IPS DF 6.9 (cell line): ENCODE measurements at places on chromosomes 6 and 20.

- H3K27me3 ChIP-seq: no peaks in the 10 kb centered on the region
- no peak overlapping the region for H3K4me3 ChIP-seq
- H3K27ac ChIP-seq: no peak overlapping the region
- H3K4me1 ChIP-seq: peaks cover 7% of the 10 kb centered on the region
These were observed 2.9 kb upstream of the SOD2 start for GRCh38 chr6:159695984-159696383.

- no peaks in the 10 kb centered on the region; the same call in 1 of the 2 replicates for H3K36me3 ChIP-seq
- no peaks in the 10 kb centered on the region for H3K4me1 ChIP-seq
- H3K4me3 ChIP-seq: no peak overlapping the region
- no peaks in the 10 kb centered on the region for H3K27me3 ChIP-seq
- no peak overlapping the region for H3K27ac ChIP-seq
- no peak for DNase-seq
These were observed 10.1 kb upstream of the BAG2 start for GRCh38 chr6:57162028-57162427.

DNA sequence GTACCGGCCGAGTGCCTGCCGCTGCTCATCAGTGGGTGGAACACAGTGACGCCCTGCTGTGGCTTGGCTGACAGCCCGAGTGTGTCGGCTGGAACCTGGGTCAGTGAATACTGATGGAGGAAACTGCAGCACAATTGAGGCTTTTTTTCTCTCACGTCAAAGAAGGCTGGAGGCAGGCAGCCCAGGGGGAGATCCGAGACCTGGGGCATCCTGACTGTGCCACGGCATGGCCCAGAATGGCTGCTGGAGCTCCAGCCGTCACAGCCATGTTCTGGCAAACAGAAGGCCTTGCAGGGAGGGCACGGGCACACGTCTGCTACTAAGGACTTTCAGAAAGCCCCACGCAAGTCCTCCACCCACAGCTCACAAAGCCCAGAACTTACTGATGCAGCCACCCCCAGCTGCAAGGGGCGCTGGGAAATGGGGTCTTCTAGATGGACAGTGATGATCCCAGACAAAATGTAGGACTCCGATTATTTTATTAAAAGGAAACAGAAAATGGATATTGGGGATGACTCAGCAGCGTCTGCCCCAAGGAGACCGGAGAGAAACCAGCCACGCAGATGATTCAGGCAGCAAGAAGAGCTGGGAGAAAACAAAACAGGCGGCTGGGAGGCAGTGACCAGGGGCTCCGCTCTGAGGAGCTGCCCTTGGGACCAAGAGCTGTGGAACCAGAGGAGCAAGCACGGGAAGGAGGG is 140.0 kb downstream of the TAF4 start:
- H3K36me3 ChIP-seq: no peaks in the 10 kb centered on the region
- DNase-seq: no peak
- H3K4me3 ChIP-seq: no peak overlapping the region
- no peaks in the 10 kb centered on the region for H3K4me1 ChIP-seq
- H3K27ac ChIP-seq: no peak overlapping the region

DNA sequence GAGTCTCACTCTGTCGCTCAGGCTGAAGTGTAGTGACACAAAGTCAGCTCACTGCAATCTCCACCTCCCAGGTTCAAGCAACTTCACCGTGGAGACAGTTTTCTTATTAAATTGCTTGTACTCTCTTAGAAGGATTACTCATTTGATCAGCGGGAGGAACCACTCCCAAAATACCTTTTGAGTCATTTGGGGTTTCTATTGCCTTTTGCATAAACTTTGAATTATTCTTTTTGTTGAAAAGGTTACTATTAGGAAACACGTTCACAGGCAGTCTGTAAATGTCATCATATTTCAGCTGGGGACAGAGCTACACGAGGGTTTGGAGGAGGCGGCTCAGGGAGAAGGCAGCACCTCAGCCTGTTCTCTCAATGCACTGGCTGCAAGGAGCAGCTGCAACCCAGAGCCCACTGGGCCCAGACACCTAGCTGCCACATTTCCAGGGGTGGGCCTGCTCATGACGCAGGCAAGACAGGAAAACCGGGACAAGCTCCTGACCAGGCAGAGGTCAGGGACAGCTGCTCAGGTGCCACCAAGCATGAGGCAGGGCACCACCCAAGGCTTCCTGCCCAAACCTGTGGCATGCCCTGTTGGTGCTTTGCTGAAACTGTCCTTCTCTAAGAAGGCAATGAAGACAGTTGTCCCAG is 205.9 kb downstream of the BMP7 start:
- H3K27me3 ChIP-seq: no peaks in the 10 kb centered on the region
- no peak overlapping the region for H3K27ac ChIP-seq
- no peaks in the 10 kb centered on the region for H3K4me1 ChIP-seq
- H3K36me3 ChIP-seq: no peaks in the 10 kb centered on the region

DNA sequence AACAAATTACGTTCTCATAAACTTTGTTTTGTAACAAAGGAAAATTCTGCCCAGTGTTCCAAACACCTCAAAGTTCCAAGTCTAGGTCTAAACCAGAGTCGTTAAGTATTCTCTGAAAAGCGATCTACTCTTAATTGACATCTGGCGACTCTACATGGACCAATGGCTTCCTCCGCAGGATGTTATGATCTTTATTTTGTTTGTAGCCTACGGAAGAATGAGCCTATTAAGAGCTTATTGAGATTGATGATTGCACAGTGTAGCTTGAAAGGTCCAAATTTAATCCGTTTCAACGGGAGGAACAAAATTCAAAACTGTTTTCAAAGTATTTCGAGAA is 61.1 kb downstream of the FAM217A start:
- no peaks in the 10 kb centered on the region for H3K36me3 ChIP-seq
- peak overlapping the region; percentile 75; the same call in 1 of the 2 replicates for H3K4me3 ChIP-seq
- H3K27ac ChIP-seq: no peak overlapping the region
- no peak for DNase-seq
- no peaks in the 10 kb centered on the region for H3K27me3 ChIP-seq

DNA sequence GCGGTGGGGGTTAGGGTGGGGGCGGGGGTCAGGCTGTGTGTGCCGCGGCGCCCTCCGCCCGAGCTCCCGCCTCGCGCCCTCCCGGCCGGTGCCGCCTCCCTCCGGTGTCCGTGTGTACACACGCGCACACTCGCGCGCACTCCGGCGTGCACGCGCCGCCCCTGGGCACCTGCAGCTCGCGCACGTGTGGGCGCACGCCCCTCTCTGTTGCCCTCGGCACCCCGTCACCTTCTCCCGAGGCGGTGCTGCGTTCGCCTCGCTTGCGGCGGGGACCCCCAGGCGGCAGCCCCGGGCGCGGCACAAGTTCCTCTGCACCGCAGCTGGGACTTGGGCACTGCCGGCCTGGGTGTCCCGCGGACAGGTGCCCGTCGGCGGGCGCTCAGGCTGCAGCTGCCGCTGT is 525 bp downstream of the MACROD2 start:
- DNase-seq: no peak
- peaks cover 4% of the 10 kb centered on the region; the same call in 1 of the 2 replicates for H3K27me3 ChIP-seq
- H3K4me1 ChIP-seq: no peaks in the 10 kb centered on the region
- no peak overlapping the region for H3K27ac ChIP-seq
- no peaks in the 10 kb centered on the region for H3K36me3 ChIP-seq
- peak overlapping the region; percentile 77; the same call in 1 of the 2 replicates for H3K4me3 ChIP-seq

DNA sequence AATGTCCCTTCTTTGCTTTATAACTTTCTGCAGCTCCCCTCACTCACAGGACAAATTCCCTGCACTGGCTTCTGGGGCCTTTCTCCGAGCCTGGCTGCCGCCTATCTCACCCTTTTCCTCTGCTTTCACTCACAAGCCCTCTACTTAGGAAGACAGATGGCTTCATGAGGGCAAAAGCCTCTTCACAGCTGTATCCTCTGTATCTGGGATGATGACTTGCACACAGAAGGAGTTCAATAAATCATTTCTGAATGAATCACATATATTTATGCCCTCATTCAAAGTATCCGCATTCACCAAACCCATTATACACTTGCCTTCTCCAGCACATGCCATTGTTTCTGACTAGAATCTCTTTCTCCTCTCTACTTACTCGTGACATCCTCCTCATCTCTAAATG is 159.0 kb upstream of the RIPOR2 start:
- no peaks in the 10 kb centered on the region for H3K27me3 ChIP-seq
- no peaks in the 10 kb centered on the region for H3K36me3 ChIP-seq
- H3K4me1 ChIP-seq: no peaks in the 10 kb centered on the region
- no peak overlapping the region for H3K27ac ChIP-seq

DNA sequence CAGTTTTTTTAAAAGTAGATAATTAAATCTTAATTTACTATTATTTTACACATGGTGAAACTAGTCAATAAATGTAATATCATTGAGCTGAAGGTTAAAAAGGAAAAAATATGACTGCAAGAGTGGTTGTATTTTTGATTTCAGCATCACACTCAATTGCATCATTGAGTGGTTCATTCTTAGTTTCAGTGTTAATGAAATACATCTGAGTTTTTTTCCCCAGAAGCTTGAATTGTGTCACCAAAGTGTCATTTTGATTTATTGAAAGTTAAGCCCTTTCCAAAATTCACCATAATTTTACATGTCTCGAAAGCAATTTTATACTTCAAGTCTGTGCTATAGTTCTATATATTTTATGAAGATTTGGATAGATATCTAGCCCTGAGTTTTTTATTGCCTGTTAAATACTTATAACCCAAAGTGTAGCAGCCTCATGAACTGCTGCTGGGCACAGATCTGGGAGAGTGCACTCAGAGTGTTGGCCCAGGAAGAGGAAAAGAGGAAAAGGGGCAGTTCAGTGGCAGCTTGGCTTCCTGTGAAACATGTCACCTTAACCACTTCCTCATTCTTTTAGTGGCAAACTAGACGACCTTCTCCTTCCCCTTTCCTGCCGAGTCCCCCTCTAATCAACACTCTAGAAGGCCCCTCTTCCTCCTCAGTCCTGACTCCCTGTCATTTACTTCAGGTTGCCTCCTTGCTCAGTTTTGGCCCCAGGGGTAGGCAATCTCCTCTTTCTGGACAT is 140.7 kb downstream of the ESR1 start:
- DNase-seq: no peak
- no peaks in the 10 kb centered on the region for H3K27me3 ChIP-seq
- H3K27ac ChIP-seq: no peak overlapping the region
- no peaks in the 10 kb centered on the region for H3K4me1 ChIP-seq
- no peak overlapping the region for H3K4me3 ChIP-seq

- peaks cover 1% of the 10 kb centered on the region; the same call in 1 of the 2 replicates for H3K4me1 ChIP-seq
- DNase-seq: no peak
- no peak overlapping the region for H3K4me3 ChIP-seq
- H3K27me3 ChIP-seq: no peaks in the 10 kb centered on the region
- H3K36me3 ChIP-seq: no peaks in the 10 kb centered on the region
- no peak overlapping the region for H3K27ac ChIP-seq
These were observed 101.9 kb downstream of the CDH4 start for GRCh38 chr20:61354001-61354390.

DNA sequence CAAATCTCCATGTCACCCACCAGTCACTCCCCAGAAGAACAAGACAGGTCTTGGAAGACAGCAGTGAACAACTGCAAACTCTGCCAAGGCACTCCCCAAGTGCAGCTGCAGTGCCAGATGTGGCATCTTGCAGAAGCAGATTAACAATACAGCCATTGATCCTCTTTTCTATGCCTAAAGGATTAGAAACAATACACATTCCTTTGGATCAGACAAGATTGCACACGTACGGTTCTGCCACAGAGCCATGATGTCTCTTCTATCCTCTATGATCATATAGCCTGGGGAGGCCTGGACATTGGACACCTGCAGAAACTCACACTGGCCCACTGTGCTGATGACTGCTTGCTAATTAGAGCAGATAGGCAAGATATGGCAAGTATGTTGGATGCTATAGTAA is 155.9 kb downstream of the MYLK4 start:
- H3K27ac ChIP-seq: no peak overlapping the region
- H3K36me3 ChIP-seq: no peaks in the 10 kb centered on the region
- DNase-seq: no peak
- H3K27me3 ChIP-seq: no peaks in the 10 kb centered on the region
- H3K4me3 ChIP-seq: no peak overlapping the region

DNA sequence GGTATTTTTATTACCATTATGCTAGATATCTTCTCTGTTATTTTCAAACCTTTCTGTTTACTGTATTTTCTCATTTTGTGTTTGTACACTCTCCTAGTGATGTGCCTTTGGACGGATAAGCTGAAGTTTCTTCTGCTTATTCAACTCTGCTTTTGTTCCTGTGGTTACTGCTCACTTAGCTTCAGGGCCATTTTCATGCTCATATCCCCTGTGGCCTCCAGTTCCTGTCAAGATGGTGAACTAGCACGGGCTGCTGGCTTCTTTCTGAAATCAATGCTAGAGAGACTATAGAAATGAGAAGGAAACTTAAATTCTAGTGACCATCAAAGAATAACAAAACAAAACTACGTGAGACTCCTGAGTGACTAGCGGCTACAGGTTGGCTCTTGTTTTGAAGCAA is 6.8 kb upstream of the CST8 start:
- no peak overlapping the region for H3K4me3 ChIP-seq
- no peaks in the 10 kb centered on the region for H3K27me3 ChIP-seq
- no peak for DNase-seq
- no peak overlapping the region for H3K27ac ChIP-seq
- H3K4me1 ChIP-seq: no peaks in the 10 kb centered on the region

GRCh38 chr20:37161830-37162549 is 17.1 kb upstream of the RPN2 start:
- H3K36me3 ChIP-seq: no peaks in the 10 kb centered on the region
- H3K4me1 ChIP-seq: no peaks in the 10 kb centered on the region
- no peaks in the 10 kb centered on the region for H3K27me3 ChIP-seq

DNA sequence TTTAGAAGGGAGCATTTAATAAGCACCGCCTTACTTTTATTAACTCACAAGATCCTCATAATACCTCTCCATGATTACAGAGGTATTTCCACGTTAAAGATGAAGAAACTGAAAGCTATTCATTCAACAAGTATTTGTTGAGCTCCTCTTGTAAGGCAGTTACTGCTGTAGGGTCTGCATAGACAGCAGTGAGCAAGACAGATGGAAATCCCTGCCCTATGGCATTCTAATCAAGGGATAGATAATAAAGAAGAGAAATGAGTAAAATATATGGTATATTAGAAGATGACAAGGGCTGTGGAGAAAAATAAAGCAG is 77.8 kb upstream of the CTNNBL1 start:
- H3K36me3 ChIP-seq: no peaks in the 10 kb centered on the region
- H3K27me3 ChIP-seq: no peaks in the 10 kb centered on the region
- no peak for DNase-seq
- no peak overlapping the region for H3K4me3 ChIP-seq
- H3K4me1 ChIP-seq: no peaks in the 10 kb centered on the region

GRCh38 chr6:215335-216034 is 76.8 kb upstream of the DUSP22 start:
- H3K27me3 ChIP-seq: no peaks in the 10 kb centered on the region
- H3K36me3 ChIP-seq: no peaks in the 10 kb centered on the region
- H3K4me3 ChIP-seq: no peak overlapping the region
- H3K4me1 ChIP-seq: no peaks in the 10 kb centered on the region
- DNase-seq: no peak

DNA sequence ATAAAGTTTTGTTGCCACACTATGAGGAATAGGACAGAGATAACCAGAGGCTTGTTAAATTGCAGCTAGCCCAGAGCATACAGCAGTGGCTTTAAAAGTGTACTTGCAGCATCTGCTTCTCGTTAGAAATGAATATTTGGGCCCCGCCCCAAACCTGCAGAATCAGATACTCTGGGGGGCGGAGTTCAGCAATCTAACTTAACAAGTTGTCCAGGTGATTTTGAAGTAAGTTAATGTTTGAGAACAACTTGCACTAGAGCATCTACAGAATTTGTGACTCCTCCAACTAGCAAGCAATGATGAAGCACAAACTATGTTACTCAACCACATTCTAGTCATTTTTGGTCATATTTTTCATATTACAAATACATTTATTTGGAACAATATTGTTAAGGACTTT is 10.6 kb upstream of the SUPT3H start:
- DNase-seq: no peak
- no peak overlapping the region for H3K4me3 ChIP-seq
- no peaks in the 10 kb centered on the region for H3K4me1 ChIP-seq
- H3K36me3 ChIP-seq: no peaks in the 10 kb centered on the region

- H3K27me3 ChIP-seq: no peaks in the 10 kb centered on the region
- H3K4me1 ChIP-seq: no peaks in the 10 kb centered on the region
- H3K27ac ChIP-seq: no peak overlapping the region
- peaks cover 22% of the 10 kb centered on the region for H3K36me3 ChIP-seq
These were observed 10.7 kb downstream of the PSMG4 start for GRCh38 chr6:3269281-3269975.
